Stimulated activated naive CD4-positive, alpha-beta T cell treated with Interleukin-2 at 50 U/mL for 16 hours (primary cell): ENCODE measurements at places on chromosomes 6 and 20.
A peak's percentile ranks its signal among the peaks of the same experiment; 100 is the strongest.

DNA sequence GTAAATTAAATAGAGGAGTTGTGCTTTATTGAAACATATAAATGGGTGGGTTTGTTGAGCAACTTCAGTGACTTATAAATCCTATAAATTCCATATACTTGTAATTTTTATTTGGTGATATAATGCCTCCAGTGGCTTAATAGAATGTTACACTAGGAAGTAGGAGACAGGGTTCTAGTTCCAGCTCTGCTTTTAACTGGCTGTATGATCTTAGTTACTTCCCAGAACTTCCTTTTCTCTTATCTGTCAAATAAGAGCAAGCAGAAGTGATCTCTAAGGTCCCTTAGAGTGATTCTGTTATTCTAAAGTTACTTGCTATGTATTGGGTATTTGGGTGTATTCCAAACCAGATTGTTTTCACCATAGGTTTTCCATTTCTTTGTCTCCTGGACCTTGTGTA lies 10.2 kb downstream of the ZSCAN23 start:
- DNase-seq = no peak

DNA sequence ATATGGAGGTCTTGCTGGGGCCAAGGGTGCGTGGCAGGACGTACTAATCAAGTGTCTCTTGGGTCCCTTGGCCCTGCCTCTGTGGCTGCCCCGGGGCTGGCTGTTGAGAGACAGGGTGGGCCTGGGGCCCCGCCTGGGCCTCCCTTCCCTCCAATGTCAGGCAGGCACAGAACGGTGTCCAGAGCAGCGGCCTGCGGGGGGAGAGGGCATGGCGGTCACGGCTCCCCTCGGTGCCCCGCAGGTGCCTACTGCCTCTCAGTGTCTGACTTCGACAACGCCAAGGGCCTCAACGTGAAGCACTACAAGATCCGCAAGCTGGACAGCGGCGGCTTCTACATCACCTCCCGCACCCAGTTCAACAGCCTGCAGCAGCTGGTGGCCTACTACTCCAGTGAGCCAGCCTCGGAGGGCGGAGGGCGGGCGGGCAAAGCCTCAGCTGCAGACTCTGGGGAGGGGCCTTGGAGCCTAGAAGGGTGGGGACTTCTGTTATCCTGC lies 50.0 kb downstream of the SRC start:
- no peak for DNase-seq

GRCh38 chr6:34517461-34517881 lies 38.7 kb downstream of the SPDEF start:
- DNase-seq = no peak

DNA sequence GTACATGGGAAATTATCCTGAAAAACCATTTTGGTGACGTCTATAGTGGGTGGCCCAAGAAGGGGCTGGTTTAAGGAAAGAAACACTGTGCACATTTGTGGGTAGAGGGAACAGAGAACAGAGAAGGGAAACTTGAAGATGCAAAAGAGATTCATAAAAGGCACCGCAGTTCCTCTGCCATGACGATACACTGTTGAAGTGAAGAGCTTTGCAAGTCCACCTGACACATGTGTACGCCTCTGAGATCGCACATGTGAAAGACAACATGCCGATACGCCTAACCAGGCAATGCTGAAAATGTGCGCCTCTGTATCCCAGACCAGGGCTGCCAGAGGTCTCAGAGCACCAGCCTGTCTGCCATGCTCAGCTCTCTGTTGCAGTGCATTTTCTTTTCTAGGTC lies 180.9 kb downstream of the KIF16B start:
- no peak for DNase-seq

DNA sequence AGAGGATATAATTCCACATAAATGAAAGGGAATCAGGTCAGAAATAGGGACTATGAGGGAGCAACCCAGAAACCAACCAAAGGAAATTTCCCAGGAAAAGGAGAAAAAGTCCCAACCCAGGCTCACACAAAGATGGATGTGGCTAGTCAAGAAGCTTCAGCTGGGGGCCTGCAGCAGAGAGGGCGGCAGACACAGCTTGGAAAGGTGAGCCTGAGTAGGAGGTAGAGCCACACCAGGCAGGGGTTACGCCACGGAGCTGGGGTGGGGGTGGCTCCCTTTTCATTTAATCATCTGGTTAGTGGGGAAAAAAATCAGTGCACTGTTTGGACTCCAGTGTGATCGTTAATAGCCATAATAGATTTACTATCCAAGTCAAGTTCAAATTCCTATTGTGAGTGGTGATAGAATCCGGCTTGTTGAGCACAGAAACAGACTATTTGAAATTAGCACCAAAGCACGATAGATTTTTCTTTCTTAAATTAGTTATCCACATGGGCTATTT lies 220.6 kb downstream of the TPBG start:
- DNase-seq = no peak

- DNase-seq = peak; percentile 16
These were observed 207.1 kb downstream of the NFATC2 start for GRCh38 chr20:51335329-51335841.

DNA sequence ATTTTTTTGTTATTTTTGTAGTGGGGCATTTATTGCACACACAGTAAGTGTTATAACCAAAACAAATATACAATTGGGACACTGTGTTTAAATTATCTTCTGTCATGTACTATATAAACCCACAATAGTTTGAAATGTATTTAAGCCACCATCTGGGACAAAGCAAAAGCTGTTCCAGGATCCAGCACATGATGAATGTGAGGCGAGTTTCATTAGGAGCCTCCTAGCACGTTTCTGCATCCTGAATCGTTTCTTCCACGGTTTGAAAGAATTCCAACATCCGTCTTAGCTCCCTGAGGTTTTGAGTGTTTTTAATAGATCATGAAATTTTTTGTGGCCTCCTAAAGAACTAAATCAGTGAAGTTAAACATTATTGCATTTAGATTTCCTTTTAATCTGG lies 65.8 kb downstream of the EYA4 start:
- no peak for DNase-seq
